ENCODE measurements at places on chromosomes 12 and 14. TPM values are rescaled to one million over a fixed set of nuclear protein-coding genes. Genes with fewer than 3 reads are reported as not detected.

Gene SLC16A7
- 12.6 TPM for total RNA-seq

Gene OTX2
- total RNA-seq = not detected

GRCh38 chr14:102089621-102090343 lies 2.9 kb upstream of the HSP90AA1 start:
- no peak for DNase-seq

GRCh38 chr12:119704065-119704747 lies 36.3 kb downstream of the PRKAB1 start:
- DNase-seq = no peak

GRCh38 chr12:52944683-52945388 lies 4.1 kb upstream of the KRT18 start:
- DNase-seq = no peak

Gene NGB
- not detected for total RNA-seq

Gene C14orf119
- total RNA-seq = 2.2 TPM

DNA sequence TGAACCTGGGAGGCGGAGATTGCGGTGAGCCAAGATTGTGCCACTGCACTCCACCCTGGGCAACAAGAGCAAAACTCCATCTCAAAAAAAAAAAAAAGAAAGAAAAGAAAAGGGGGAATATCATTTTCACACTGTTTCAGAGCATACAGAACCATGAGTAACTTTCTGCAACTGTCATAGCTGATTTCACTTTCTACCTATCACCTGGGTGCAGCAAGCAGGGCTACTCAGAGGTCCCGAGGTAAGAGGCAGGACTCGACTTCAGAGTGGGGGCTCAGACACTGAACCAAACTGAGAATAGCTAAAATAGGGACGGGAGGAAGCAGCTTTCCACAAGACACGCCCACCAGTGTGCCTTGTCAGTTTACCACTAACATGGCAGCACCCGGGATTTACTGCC lies 29.8 kb downstream of the OR10P1 start:
- no peak for DNase-seq

DNA sequence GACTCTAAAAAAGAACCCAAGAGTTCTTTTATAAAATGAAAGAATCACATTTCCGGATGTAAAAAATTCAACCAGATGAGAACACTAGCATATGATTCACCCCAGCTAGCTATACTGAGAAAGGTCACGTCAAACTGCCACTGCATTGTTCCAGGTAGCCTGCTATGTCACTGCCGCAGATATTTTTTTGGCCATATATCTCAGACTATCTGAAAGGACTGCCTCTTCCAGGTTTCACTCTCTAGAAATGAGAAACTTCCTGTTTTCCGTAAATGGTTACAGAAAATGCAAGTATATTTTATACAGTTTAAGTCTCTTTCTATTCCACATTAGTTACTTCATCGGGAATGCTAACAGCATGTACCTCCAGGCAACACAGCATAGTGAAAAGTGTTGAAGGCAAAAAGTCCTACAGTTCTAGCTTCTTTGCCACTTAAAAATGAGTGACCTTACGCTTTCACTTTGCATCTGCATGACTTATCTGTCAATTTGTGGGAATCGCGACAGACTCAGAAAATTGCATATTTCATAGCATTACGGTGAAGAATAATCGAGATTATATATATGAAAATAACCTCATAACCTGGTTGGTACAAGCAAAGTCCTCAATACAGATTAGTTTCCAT lies 105.2 kb downstream of the MED13L start:
- DNase-seq = no peak

Gene TMPO
- 80.6 TPM for total RNA-seq

DNA sequence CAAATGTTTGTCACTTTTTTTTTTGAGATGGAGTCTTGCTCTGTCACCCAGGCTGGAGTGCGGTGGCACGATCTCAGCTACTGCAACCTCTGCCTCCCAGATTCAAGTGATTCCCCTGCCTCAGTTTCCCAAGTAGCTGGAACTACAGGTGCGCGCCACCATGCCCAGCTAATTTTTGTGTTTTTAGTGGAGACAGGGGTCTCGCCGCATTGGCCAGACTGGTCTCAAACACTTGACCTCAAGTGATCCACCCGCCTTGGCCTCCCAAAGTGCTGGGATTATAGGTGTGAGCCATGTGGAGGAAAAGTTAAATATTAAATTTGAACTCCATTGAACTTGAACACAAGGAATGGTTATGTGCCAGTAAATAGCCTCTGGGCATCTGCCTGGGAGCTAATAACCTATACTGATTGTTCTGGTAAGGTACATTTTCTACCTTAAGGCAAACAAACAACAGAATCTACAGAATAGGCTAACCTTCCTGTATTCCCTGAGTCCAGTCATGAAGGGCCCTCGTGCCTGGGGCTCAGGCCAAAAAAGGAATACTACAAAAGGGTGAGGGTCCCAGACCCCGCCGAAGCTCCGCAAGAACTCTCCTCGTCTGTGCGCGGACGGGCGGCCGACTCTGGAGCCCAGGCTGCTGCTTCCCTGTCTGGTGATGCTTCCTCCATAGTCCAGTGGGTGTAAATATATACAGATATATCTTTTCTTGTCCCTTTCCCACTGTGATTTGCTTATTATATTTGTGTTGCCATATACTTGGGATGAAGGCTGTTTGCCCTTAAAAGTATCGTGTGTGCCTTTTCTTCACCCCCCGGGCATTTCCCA lies 74.0 kb upstream of the EIF5 start:
- no peak for DNase-seq

- DNase-seq = no peak
These were observed 248.2 kb downstream of the DPF3 start for GRCh38 chr14:72645706-72646105.

- no peak for DNase-seq
These were observed 116.8 kb upstream of the SLC38A4 start for GRCh38 chr12:46942579-46942978.

DNA sequence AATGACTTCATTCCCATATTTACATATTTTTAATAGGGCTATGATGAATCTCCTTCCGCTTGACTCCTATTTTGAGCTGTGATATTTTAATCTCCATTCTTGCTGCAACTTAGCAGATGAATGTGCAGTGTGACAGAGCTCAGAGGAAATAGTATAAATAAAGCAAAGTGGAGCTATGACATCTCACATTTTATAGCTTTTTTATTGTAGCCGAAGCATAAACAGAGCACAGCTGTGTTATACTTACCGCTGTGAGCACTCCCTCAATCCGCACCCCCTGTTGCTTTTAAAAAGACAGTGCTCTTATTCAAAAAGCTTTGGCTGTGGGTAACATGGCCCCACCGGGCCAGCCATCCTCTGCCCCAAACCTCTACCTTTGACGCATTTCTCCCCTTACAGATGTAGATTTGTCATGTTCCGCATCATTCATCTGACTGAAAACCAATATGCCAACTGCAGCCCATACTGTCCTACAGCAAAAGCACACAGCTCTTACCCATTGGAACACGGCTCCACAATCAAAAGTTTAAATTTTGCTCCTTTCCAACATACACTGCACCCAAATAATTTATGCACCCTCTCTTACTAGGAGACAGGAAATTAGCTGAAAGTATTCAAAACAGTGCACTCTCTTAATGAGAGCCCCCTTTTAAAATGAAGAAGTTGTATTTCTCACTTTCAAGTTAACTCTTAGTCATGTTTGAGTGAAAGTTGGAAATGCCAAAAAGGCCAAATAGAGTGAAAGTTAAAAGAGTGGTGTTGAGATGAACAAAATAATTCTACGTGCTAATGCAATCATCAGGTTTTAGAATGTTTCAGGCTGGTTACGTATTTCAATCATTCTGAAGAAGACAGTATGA lies 429.3 kb upstream of the SOX5 start:
- no peak for DNase-seq

DNA sequence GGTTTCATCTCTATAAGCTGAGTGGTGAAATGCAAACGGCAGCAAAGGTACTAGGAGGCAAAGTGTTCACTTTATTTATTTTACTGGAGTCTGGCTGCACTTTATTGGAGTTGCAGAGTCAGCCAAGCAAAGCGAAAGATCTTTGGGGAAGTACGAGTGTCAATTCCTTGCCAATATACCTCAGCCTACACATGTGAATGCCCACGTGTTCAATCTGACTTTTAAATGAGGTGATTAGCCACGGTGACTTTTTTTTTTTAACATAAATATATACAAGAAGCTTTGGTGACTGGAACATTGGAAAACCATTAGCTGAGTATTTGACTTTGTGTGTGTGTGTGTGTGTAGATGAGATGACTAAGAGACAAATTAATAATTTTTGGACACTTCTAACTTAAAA lies 178.8 kb downstream of the NTS start:
- no peak for DNase-seq

Gene PLEKHG3
- total RNA-seq = 134 TPM

GRCh38 chr14:95215094-95215725 lies 57.9 kb upstream of the DICER1 start:
- DNase-seq = no peak

- no peak for DNase-seq
These were observed 36.5 kb downstream of the CORO1C start for GRCh38 chr12:108694812-108695278.

Gene C12orf50
- not detected for total RNA-seq

All from ascending aorta (tissue), 2 donors.